Left lung (tissue), 14 donors: ENCODE measurements at places on chromosomes 1 and 21. TPM values are rescaled to one million over a fixed set of nuclear protein-coding genes. Genes with fewer than 3 reads are reported as not detected.
A peak's percentile ranks its signal among the peaks of the same experiment; 100 is the strongest.

Gene OLIG2
- not detected for polyA plus RNA-seq

Gene SELENBP1
- polyA plus RNA-seq: 107 TPM

Gene TRIM46
- polyA plus RNA-seq: 5.6 TPM

- DNase-seq: no peak
- H3K4me3 ChIP-seq: no peak overlapping the region
- peaks cover 13% of the 10 kb centered on the region for H3K4me1 ChIP-seq
- H3K36me3 ChIP-seq: no peaks in the 10 kb centered on the region
Observed at GRCh38 chr1:47181955-47182675, 7.7 kb downstream of the PDZK1IP1 start.

- H3K27me3 ChIP-seq: no peaks in the 10 kb centered on the region
- H3K4me1 ChIP-seq: no peaks in the 10 kb centered on the region
- H3K27ac ChIP-seq: no peak overlapping the region
- no peaks in the 10 kb centered on the region for H3K36me3 ChIP-seq
Observed at GRCh38 chr1:246128494-246129069, 378.5 kb downstream of the SMYD3 start.

GRCh38 chr1:55427606-55428005 lies 212.4 kb upstream of the USP24 start:
- H3K4me3 ChIP-seq: no peak overlapping the region
- H3K27ac ChIP-seq: peak overlapping the region; percentile 49
- peaks cover 16% of the 10 kb centered on the region for H3K4me1 ChIP-seq

- no peaks in the 10 kb centered on the region for H3K4me1 ChIP-seq
- H3K27ac ChIP-seq: no peak overlapping the region
- no peaks in the 10 kb centered on the region for H3K27me3 ChIP-seq
- H3K36me3 ChIP-seq: no peaks in the 10 kb centered on the region
- no peak overlapping the region for H3K4me3 ChIP-seq
Observed at GRCh38 chr1:116918714-116919357, 9.1 kb downstream of the PTGFRN start.

Gene ICOSLG
- 1.7 TPM for polyA plus RNA-seq

GRCh38 chr1:28782011-28782410 lies 30.0 kb upstream of the OPRD1 start:
- H3K27ac ChIP-seq: no peak overlapping the region
- H3K36me3 ChIP-seq: no peaks in the 10 kb centered on the region
- H3K27me3 ChIP-seq: no peaks in the 10 kb centered on the region
- no peak overlapping the region for H3K4me3 ChIP-seq
- DNase-seq: no peak
- H3K4me1 ChIP-seq: peaks cover 21% of the 10 kb centered on the region

Gene HCRTR1
- polyA plus RNA-seq: 0.24 TPM

DNA sequence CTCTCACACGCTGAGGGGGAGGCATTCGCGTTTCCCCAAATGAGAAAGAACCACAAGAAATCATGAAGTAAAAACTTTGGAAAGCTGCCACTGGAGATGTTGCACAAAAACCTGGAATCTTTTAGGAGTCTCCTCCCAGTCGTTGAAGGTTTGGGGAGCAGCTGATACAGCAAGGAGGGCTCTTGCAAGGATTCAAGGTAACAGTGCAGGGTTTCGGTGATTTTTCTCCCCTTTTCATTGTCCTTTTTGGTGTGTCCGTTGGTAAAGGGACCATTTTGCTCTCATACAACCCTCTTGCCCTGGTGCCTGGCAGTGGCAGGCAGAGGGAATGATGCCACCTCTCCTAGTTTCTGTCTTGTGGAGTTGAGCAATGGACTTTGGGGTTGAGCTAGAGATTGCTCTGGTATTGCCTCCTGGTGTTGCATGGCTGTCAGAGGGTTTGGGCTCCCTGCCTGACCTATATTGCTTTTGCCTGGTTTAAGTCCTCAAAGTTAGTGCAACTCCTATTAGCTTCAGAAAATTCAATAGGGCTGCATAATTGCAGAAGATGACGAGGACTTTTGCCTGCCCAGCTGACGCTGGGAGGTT lies 872 bp downstream of the BRINP2 start:
- no peak overlapping the region for H3K27ac ChIP-seq
- H3K4me3 ChIP-seq: no peak overlapping the region
- peaks cover 57% of the 10 kb centered on the region for H3K27me3 ChIP-seq
- H3K36me3 ChIP-seq: no peaks in the 10 kb centered on the region
- no peaks in the 10 kb centered on the region for H3K4me1 ChIP-seq

- no peak overlapping the region for H3K4me3 ChIP-seq
- H3K27ac ChIP-seq: no peak overlapping the region
- no peaks in the 10 kb centered on the region for H3K27me3 ChIP-seq
- H3K36me3 ChIP-seq: peaks cover 79% of the 10 kb centered on the region
Observed at GRCh38 chr21:44958471-44959191, 18.8 kb downstream of the SLX9 start.

DNA sequence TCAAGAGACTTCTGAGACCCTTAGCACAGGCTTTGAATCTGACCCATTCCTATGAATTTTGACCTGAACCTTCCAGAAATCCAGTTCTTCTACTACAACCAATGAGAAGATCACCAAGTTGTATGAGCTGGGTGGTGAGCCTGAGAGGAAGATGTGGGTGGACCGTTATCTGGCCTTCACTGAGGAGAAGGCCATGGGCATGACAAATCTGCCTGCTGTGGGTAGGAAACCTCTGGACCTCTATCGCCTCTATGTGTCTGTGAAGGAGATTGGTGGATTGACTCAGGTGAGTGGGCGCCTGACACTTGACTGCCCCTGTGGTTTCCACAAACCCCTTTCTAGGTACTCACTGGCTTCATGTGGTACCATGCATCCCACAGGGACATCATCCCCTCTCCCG lies 20.0 kb upstream of the PIGV start:
- H3K36me3 ChIP-seq: peaks cover 100% of the 10 kb centered on the region
- H3K27ac ChIP-seq: no peak overlapping the region
- H3K4me1 ChIP-seq: peaks cover 20% of the 10 kb centered on the region
- DNase-seq: no peak
- no peaks in the 10 kb centered on the region for H3K27me3 ChIP-seq

Gene LORICRIN
- not detected for polyA plus RNA-seq

DNA sequence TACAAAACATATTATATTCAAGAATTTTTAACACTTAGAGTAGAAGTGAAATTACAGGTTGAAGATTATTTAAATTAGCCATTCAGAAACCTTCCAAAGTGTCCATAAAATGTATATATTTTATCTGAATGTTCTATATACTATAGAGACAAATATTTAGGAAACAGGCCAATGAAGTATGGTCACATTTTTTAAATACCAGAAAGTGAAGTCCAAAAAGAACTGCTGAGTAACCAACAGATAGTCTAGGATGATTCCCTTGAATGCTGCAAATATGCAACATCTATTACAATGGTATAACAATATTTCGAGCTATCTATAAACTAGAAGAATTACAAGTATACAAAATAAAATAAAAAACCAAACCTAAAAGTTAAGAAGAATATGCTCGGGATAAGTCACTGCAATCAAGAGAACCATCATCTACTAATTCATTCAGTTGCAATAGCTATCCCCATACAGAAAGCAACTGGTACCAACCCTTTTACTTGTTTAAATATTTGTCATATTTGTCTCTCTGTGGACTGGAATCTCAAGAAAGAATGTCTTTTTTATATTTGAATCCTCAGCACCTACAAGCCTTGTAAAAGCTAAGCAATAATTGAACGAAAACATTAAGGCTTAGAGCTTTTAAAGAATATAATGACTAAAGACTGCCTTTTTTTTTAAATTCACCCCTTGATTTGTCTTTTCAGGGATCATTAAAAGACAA lies 8.1 kb downstream of the ODF2L start:
- H3K27me3 ChIP-seq: no peaks in the 10 kb centered on the region
- H3K27ac ChIP-seq: no peak overlapping the region
- DNase-seq: no peak
- no peaks in the 10 kb centered on the region for H3K36me3 ChIP-seq
- peaks cover 11% of the 10 kb centered on the region for H3K4me1 ChIP-seq

Gene REN
- polyA plus RNA-seq: 0.20 TPM

DNA sequence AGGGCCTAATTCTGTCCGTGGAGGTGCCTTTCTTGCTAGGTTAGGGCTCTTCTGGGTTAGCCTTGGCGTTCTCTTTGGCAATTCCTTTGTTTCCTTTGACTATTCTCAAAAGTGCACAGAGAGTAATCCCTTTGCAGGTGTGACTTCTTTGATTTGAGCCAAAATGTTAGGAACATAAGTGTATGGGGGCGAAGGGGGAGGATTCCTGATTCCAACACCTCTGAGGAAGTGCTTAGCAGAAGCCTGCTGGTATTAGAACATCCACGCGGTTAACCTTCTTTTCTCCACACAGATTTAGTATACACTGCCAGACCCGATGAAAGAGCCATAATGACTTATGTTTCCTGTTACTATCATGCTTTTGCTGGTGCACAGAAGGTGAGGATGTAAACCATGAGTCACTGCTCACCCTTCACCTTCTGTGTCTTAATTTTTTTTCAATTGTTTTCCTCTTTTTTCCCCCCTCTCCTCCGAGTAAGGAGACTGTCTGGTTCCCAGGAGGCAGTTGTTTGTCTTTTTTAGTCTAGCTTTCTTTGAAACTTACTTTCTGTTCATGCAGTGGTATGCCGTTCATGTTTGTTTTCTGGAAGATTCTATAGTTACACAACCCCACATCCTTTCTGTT lies 48.0 kb downstream of the ACTN2 start:
- no peak for DNase-seq
- H3K27ac ChIP-seq: no peak overlapping the region
- no peaks in the 10 kb centered on the region for H3K4me1 ChIP-seq
- H3K27me3 ChIP-seq: no peaks in the 10 kb centered on the region
- H3K36me3 ChIP-seq: no peaks in the 10 kb centered on the region

- no peaks in the 10 kb centered on the region for H3K4me1 ChIP-seq
- H3K27me3 ChIP-seq: no peaks in the 10 kb centered on the region
- H3K27ac ChIP-seq: no peak overlapping the region
Observed at GRCh38 chr1:210098356-210098755, 134.2 kb upstream of the SERTAD4 start.

Gene CCDC24
- 16.6 TPM for polyA plus RNA-seq

DNA sequence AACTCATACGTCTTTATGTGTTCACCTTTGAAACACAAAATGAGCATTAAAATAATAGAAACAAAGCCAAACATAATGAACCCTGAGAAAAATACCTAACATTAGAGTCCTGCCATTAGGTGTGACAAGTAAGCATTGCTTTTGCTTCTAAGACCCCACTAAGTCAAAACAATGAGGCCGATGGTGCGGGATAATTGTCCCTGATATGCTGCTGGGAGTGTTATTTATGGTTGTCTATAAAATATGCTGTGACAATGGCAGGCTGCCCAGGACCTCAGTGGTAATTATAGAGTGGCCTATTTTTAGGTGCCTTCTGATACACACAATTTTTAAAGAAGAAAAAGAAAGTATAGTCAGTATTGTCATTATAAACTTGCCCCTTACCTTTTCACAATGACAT lies 1423.1 kb downstream of the AMY1C start:
- no peak for DNase-seq
- no peaks in the 10 kb centered on the region for H3K4me1 ChIP-seq
- H3K36me3 ChIP-seq: no peaks in the 10 kb centered on the region
- H3K4me3 ChIP-seq: no peak overlapping the region

Gene TMPRSS2
- polyA plus RNA-seq: 51.6 TPM

Gene LRRC71
- 2.7 TPM for polyA plus RNA-seq

DNA sequence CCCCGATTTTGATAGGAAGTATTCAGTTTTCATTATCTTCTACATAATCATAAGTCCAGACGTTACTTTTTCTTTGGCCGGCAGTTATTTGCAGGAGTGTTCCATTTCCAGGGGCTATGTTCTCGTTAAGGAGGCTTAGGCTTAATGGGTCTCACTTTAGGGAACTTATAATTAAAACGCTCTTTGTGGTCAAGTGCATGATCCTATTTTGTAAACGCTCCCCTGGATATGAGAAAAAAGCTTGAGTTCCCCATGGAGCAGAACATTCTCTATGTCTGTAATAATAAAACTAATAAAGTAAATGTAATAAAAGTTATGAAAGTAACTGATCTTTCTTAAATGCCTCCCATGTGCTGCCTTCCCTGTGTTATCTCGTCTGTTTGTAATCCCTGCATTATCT lies 48.7 kb upstream of the GPR153 start:
- H3K36me3 ChIP-seq: no peaks in the 10 kb centered on the region
- DNase-seq: no peak
- H3K4me3 ChIP-seq: no peak overlapping the region
- H3K4me1 ChIP-seq: no peaks in the 10 kb centered on the region
- H3K27me3 ChIP-seq: no peaks in the 10 kb centered on the region

- H3K4me3 ChIP-seq: no peak overlapping the region
- H3K27me3 ChIP-seq: no peaks in the 10 kb centered on the region
- no peak overlapping the region for H3K27ac ChIP-seq
- no peaks in the 10 kb centered on the region for H3K4me1 ChIP-seq
Observed at GRCh38 chr1:57111175-57111574, 145.4 kb upstream of the C8B start.

GRCh38 chr1:217026531-217026930 lies 303.3 kb upstream of the ESRRG start:
- H3K4me1 ChIP-seq: no peaks in the 10 kb centered on the region
- no peaks in the 10 kb centered on the region for H3K36me3 ChIP-seq
- H3K27ac ChIP-seq: no peak overlapping the region
- H3K4me3 ChIP-seq: no peak overlapping the region
- DNase-seq: no peak

- H3K4me1 ChIP-seq: peaks cover 22% of the 10 kb centered on the region
- DNase-seq: no peak
- H3K4me3 ChIP-seq: no peak overlapping the region
- H3K27me3 ChIP-seq: no peaks in the 10 kb centered on the region
- H3K36me3 ChIP-seq: no peaks in the 10 kb centered on the region
- no peak overlapping the region for H3K27ac ChIP-seq
Observed at GRCh38 chr1:93707956-93708355, 26.3 kb upstream of the BCAR3 start.

- H3K27ac ChIP-seq: no peak overlapping the region
- peaks cover 8% of the 10 kb centered on the region for H3K27me3 ChIP-seq
- no peak overlapping the region for H3K4me3 ChIP-seq
- H3K4me1 ChIP-seq: peaks cover 10% of the 10 kb centered on the region
Observed at GRCh38 chr1:47482786-47483185, 44.9 kb downstream of the FOXD2 start.

Gene CADM3
- polyA plus RNA-seq: 1.6 TPM

DNA sequence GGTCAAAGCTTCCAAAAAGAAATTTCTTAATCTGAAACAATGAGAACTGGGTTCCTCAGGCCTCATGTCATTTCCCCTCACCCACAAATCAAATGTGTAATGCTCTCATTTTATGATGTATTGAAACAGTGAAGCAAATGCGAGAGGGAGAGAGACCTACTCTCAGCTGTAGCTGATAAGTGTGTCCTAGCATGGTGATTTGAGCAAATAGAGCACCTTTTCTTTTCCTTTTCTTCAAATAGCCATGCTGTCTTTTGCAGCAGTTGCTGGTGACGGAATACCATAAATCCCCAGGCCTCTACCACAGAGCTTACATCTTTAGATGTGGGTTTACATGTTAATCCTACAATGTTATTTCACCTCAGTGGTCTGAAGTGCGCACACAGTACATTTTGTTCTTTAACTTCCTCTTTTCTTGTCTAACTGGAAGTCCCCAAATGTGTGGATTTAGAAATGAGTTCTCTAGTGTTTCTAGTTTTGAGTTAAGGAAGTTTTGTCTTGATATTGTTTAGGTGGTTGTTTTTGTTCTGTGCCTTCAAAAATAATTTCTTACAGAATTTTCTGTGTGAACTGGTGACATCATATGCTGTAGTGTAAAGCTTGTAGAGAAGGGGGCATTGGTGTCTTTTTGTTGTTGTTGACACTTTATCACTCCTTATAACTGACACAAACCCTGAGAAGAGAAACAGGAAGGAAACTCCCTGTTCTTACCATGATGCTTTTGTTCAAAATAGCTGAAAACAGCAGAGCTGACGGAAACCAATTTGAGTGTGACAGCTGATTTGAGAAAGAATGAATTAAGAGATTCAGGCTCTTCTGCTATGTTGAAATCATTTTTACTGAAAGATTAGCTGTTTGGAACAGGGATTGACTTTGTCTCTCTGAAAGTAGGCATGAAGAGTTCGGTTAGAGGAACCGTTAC lies 12.2 kb downstream of the SMAP2 start:
- no peaks in the 10 kb centered on the region for H3K27me3 ChIP-seq
- H3K27ac ChIP-seq: peak overlapping the region; percentile 95
- no peak overlapping the region for H3K4me3 ChIP-seq
- DNase-seq: peak; percentile 6
- peaks cover 25% of the 10 kb centered on the region for H3K4me1 ChIP-seq

Gene SPAG17
- 4.0 TPM for polyA plus RNA-seq
